Peyer's patch (tissue), 4 donors: ENCODE measurements at places on chromosomes 5 and 9.

DNA sequence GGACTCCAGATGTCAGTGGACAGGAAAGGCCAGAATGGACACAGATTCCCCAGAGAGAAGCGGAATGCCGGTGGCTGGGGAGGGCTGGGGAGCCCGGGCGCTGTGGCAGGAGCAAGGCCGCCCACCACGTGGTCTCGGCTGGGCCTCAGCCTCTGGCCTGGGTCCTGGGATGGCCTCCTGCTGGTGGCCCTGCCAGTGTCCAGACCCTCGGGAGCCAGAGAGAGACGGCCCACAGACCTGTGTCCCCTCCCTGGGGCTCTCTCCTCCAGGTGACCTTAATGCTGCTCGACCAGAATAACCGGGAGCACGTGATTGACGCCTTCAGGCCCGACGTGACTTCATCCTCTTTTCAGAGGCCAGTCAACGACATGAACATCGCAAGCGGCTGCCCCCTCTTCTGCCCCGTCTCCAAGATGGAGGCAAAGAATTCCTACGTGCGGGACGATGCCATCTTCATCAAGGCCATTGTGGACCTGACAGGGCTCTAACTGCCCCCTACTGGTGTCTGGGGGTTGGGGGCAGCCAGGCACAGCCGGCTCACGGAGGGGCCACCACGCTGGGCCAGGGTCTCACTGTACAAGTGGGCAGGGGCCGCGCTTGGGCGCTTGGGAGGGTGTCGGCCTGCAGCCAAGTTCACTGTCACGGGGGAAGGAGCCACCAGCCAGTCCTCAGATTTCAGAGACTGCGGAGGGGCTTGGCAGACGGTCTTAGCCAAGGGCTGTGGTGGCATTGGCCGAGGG lies 19.0 kb downstream of the FBXW5 start:
- no peak for DNase-seq

DNA sequence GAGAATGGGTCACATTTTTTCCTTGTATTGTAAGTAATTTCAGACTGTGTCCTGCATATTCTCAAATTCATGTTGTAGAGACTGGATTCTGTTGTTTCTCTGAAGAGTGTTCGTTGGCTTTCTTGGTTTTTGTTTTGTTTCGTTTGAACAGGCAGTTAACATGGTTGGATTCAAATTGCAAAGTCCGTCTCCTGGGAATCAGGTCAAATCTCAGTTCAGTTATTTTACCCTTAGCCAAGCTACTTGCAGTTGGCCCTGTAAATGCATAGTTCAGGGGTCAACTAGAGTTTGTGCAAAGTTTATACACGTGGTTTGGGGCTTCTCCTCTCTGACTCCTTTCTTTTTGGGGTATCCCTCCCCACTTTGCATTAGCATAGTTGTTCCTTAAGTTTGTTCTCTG lies 21.7 kb upstream of the FBXW11 start:
- no peak for DNase-seq

- peak; percentile 82 for DNase-seq
Observed at GRCh38 chr5:72955143-72955767, 586 bp upstream of the FCHO2 start.

DNA sequence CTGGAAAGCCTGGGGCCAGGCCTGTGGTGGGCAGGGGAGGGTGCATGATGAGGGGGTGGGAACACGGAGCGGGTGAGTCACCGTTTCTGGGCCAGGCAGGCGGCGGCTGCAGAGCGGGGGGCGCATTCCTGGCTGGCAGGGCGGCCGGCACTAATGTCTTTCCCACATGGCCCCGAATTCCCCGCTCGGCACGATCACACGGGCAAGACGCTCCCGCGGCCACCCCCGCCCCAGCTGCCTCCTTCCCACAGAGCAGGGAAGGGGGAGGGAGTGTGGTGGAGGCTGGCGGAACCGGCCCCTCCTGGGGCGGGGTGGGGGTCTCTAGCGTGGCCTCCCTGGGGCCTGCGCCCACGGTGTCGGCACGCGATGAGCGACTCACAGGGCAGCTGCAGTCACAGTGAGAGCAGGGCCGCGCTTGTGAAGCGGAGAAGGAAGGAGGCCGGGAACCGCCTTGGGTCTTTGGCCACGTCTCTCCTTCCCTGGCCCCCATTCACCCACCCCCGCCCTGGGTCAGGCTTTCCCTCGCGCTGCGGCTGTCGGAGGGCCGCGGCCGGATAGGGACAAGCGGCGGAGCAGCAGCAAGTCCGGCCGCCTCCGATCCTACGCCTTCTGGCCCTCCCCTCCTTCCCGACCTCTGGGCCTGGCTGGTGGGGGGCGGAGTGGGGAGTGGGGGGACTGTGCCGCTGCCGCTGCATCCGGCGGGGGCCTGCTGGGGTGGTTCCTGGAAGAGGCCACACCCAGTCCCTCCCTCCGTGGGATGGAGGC lies 48.9 kb downstream of the CXXC5 start:
- no peak for DNase-seq

DNA sequence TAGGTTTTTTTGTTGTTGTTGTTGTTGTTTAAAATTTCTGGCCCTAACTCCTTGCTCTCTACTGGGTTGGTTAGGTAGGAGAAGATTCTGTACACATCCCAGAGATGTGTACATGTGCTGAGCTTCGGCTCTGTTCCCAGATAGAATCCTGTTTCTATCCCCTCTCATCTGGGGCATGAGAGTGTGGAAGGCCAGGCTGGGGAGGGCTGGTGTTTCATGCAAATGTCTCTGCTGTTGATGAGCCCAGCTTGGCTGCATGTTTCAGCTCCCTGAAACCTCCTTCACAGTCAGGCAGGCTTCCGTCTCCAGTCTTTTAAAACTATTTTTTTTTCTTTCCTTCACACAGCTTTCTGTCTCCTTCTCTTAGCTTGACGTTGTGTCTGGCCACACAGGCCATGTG lies 526.9 kb upstream of the KLF4 start:
- no peak for DNase-seq

GRCh38 chr9:120507936-120508510 lies 71.9 kb downstream of the CDK5RAP2 start:
- no peak for DNase-seq

- DNase-seq: no peak
Observed at GRCh38 chr9:120107138-120107537, 472.8 kb downstream of the CDK5RAP2 start.

GRCh38 chr5:160957312-160957861 lies 105.4 kb upstream of the ATP10B start:
- DNase-seq: no peak

DNA sequence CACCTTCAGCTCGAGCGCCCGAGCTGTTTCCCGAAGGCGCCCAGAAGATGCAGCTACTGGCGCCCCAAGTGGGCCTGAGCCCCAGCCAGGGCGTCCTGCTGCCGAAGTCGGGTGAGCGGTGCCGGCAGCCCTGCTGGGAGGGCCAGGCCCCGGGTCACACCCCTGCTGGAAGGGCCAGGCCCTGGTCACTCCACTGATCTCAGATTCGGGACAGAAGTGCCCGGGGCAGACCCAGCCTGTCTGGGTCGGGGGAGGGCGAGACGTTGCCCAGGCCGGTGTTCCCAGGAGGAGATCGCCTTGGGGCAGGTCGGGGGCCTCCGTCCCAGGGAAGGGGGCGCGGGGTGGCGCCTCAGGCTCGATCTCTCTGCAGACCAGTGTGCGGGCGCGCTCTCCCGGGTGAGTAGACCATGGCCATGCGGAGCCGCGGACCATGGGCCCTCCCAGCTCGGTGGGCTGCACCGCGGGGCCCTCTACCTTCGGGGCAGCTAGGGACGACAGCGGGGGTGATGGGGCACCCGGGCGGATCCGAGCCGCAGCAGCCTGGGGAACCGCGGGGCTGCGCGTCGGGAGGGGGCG lies 2.3 kb downstream of the LCNL1 start:
- DNase-seq: no peak

- no peak for DNase-seq
Observed at GRCh38 chr5:32018476-32019436, 155.4 kb downstream of the GOLPH3 start.

DNA sequence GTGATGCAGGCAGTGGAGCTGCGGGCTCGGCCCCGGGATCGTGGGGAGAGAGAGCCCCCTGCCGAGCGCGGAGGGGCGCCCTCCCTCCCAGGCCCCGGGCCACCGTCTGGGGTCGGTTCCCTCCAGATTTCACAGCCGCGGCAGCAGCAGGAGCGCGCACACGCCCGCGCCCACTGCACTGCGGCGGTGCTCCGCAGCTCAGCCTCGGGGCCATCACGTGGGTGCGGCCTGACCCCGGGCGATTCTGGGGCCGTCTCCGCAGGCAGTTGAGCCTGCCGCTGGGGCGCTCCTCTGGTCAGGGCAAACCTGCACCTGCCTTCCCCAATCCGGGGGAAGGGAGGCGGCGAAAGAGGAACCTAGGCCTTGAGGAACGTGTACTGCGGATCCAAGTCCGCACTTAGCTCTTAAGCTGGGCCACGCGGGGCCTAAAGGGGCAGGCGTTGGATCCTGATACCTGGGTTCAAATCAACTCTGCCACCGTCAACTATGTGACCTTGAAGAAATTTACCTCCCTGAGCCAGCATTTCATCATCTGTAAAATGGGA lies 9.4 kb upstream of the DELE1 start:
- DNase-seq: peak; percentile 62

GRCh38 chr5:7015586-7016256 lies 302.5 kb downstream of the TENT4A start:
- no peak for DNase-seq

DNA sequence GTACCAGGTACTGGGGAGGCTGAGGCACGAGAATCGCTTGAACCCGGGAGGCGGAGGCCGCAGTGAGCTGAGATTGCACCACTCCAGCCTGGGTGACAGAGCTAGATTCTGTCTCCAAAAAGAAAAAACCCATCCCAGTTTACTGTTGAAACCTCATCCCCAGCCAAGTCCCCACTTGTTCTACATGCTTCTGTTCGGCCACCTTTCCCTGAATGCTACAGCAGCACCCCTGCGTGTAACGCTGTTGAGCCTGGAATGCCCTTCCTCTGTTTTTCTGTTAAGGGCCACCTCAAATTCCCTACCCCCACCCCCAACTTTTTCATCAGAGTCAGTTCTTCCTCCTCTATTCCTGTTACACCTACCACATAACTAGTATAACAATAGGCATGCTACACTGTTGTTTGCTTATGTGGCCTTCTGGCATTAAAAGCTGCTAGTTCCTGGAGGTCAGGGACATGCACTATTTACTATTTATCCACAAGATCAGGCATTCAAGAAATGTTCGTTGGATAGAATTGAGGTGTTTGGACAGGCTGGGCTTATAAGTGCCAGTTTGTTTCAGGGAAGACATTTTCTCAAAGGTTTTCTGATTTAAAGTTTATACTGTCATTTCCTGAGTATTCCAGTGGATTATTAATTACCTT lies 47.1 kb upstream of the C5orf47 start:
- DNase-seq: no peak

DNA sequence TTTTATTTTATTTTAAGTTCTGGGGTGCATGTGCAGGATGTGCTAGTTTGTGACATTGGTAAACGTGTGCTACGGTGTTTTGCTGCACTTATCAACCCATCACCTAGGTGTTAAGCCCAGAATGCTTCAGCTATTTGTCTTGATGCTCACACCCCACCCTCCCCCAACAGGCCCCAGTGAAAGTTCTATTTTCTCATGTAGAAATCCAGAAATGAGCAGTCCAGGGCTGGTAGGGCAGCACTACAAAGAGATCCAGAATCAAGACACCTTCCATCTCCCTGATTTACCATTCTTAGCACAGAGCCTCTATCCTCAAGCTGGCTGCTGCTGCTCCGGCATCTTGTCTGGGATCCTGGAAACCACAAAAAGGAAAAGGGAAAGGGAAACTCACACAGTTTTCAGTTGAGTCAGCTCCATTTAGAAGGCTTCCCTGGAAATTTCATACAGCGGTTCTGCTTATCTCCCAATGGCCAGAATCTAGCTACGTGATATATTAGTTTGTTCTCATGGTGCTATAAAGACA lies 85.4 kb upstream of the SMARCA2 start:
- no peak for DNase-seq

GRCh38 chr5:33685873-33686755 lies 205.7 kb downstream of the ADAMTS12 start:
- no peak for DNase-seq

DNA sequence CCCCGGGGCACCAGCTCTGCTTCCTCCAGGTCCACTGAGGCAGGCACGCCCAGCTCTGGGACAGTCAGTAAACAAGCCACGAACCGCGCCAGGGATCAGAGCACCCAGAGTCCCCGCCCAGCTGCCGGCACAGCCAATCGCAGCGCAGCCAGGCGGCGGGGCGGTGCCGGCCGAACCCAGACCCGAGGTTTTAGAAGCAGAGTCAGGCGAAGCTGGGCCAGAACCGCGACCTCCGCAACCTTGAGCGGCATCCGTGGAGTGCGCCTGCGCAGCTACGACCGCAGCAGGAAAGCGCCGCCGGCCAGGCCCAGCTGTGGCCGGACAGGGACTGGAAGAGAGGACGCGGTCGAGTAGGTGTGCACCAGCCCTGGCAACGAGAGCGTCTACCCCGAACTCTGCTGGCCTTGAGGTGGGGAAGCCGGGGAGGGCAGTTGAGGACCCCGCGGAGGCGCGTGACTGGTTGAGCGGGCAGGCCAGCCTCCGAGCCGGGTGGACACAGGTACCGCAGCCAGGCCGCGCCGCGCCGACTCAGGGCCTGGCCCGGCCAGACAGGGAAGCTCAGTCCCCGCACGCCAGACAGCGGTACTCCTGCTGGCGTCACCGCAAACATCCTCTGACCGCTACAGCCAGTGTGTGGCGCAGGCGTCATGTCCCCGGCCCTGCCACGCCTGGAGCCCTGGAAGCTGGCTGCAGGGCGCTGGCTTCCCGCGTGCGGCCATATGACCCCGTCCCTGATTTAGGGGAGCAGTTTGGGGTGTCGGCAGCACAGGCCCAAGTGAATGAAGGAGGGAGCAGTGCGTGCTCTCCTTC lies at the start of gene CTSL:
Gene CTSL, plus strand, starts transcription at position 220 of the 810 bp plus-strand sequence. CDS start 1,485 bp downstream, outside the sequence.
- peak; percentile 53 for DNase-seq

GRCh38 chr9:126412905-126413304 lies 86.3 kb downstream of the MVB12B start:
- DNase-seq: no peak

- no peak for DNase-seq
Observed at GRCh38 chr9:135073741-135074305, 13.6 kb upstream of the OLFM1 start.

GRCh38 chr5:39211773-39212172 lies 7.6 kb downstream of the FYB1 start:
- DNase-seq: no peak

DNA sequence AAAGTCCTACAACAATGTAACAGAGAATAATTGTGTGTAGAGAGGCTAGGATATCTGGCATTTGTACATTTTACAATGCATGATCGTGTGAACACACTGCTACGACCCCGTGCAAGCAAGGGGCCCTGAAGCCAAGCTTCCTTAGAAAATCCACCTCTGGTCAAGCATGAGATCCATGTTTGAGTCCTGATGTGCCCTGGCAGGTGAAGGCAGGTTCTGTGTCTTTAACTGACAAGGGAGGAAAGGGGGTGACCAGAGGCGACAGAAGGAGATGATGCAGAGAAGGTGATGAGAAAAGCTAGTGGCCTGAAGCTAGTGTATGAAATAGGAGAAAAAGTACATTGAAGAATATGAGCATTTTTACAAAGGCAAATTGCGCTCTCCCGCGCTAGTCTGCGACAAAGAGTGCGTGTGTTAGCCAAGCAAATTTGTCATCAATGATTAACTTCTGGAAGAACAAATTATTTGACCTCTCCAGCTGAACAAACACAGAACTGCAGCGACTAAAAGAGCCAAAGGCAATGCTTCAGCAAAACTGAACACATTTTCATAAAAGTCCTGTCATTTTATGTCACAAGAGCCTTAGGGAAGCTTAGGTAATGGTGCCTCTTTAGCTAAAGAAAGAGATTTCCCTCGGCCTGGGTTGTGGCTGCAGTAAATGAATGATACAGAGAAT lies 101.7 kb upstream of the DAPK1 start:
- DNase-seq: no peak

GRCh38 chr9:27755846-27756245 lies 182.6 kb upstream of the C9orf72 start:
- DNase-seq: no peak
